ENCODE measurements at places on chromosomes 7 and 10.

- DNase-seq = peak; percentile 70
Measured at GRCh38 chr7:24821045-24821753, 63.9 kb upstream of the GSDME start.

GRCh38 chr7:43513251-43513650 is 69.7 kb upstream of the STK17A start:
- DNase-seq = no peak

DNA sequence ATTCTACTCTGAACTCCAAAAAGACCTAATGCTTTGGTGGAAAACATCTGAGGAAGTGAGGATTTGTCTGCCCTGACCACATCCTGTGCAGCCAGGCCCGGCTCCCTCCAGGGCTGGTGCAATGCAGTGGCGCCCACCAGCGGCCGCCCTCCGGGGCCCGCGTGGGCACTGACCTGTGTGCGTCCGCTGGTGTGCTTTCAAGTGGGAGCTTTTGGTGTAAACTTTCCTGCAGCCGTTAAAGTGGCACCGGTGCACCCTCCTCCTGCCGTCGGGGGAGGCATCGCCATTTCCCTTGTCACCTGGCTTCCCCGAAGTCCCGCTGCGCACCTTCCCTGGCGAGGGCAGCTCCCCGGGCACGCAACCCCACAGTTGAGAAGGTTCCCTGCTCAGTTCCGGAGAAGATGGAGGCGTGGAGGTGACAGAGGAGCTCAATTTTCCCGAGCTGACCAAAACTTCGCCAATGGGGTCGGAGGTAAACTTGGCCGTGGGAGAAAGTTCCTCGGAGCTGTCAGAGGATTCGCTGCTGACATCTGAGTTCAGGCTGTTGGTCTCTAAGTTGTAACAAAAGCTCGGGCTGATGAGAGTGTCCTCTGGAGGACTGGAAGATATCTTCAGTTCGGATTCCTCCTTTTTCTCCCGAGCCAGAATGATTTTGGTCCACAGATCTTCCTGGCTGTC is 3.4 kb downstream of the KLF6 start:
- DNase-seq = peak; percentile 55

DNA sequence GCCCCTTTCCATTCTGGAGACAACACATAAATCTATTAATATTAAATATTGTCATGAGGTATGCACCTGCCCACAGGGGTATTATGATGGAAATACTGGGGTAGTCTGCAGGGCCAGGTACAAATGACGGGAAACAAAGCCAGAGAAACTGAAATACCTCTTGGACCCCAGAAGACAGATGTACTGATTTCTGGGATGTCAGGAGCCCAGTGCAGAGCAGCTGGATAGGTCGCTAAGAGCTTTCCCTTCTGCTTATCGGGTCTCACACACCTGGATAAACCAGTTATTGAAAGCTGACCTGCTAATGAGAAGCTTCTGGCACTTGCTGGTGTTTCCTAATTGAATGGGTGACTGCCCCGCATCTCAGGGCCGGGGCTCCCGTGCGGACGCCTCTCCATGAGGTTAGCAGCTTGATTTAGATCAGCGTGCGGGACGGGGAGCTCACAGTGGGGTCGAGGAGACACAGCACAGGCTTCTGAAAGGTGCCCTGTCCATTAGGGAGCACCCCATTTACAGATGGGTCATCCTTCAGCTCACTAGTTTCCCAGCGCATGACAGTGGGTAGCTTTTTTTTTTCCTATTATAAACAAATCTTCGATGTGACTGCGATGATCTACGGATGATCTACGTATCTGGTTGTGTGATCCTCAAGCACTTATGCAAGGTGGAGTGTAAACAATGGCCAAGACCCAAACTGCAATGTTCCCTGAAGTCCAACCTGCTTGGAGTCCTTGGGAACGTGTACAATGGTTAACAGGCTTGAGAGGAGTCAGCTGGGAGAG is 1.5 kb upstream of the INSIG1 start:
- no peak for DNase-seq

- DNase-seq = peak; percentile 94
Measured at GRCh38 chr10:102395400-102396316, at the start of gene NFKB2. NFKB2 (plus strand) TSS chr10:102395705; CDS start chr10:102395960, 255 bp downstream.

DNA sequence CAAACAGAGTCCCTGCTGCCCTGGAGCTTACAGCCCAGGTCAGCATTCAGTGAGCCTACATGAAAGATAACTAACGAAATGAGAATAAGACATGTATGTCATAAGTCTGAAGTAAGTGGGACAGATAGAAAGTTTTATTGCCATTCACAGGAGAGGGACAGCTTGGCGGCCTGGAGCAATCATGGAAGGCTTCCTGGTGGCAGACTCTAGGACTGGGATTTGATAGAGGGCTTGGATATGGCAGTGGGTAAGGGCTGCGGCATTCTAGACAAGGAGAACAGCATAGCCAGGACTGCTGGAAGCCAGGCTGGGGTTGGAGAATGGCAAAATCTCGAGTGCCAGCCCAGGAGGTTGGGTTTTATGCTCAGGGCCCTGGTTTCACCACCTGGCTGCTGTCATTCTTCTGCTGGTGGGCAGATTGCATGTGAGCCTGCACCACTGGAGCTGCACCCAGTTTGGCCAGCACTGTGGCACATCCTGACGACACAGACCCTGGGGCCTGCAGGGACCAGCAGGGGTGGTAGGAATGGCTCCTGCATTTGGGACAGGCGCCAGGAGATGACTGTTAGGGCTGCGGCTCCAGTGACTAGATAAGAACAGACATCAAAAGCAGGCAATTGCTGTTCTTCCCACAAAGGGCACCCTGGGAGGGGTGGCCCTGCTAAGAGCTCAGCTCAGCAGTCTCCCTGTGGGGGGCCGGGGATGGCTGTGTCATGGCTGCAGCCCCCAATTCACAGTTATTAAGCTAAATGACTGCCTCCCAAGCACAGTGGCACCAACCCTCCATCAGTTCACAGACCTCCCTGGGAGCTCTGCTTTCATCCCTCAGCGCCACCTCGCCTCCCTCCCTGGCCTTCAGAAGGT is 161.1 kb downstream of the RPS24 start:
- no peak for DNase-seq

GRCh38 chr7:7351832-7352231 is 169.5 kb downstream of the C1GALT1 start:
- no peak for DNase-seq

- no peak for DNase-seq
Measured at GRCh38 chr10:53379956-53380355, 607.4 kb upstream of the MBL2 start.

- DNase-seq = no peak
Measured at GRCh38 chr7:29556405-29557195, 7.0 kb upstream of the PRR15 start.

- no peak for DNase-seq
Measured at GRCh38 chr10:97547271-97547600, 25.3 kb upstream of the ANKRD2 start.

- DNase-seq = no peak
Measured at GRCh38 chr7:84701524-84702306, 485.1 kb downstream of the SEMA3D start.

- no peak for DNase-seq
Measured at GRCh38 chr7:31892099-31892829, 177.9 kb downstream of the PDE1C start.

- no peak for DNase-seq
Measured at GRCh38 chr7:151351027-151351426, 9.4 kb downstream of the NUB1 start.

GRCh38 chr10:89981891-89982290 is 280.5 kb downstream of the KIF20B start:
- no peak for DNase-seq

DNA sequence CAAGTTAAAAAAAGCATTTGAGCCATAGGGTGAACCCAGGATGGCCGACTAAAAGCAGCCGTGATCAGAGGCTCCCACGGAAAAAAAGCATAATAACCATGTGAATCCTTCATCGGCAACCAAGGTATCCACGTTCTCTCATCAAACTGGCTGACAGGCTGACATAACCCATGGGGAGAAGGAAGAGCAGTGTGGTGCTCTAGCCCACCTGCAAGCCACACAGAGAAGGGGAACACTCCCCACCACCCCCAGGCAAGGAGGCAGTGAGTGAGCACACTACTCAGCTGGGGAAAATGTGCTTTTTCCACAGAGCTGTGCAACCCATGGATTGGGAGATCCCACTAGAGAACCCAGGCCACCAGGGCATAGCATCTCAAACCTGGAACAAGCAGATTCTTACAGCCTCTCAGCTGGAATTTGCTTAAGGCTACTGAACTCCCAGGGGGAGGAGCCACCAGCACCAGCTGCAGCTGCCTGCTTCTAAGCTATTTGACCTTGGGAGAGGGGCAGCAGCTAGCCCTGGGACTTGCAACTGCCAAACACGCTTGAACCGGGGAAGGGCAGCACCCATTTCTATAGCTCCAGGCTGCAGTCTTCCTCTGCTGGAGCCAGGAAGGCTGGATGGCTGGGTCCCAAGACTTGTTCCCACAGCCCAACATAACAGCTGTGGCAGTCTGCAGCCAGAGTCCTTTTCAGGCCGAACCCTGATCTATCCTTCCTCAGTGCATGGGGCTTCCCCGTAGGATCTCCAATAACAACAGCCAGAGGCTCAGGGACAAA is 178.2 kb upstream of the NRG3 start:
- no peak for DNase-seq

DNA sequence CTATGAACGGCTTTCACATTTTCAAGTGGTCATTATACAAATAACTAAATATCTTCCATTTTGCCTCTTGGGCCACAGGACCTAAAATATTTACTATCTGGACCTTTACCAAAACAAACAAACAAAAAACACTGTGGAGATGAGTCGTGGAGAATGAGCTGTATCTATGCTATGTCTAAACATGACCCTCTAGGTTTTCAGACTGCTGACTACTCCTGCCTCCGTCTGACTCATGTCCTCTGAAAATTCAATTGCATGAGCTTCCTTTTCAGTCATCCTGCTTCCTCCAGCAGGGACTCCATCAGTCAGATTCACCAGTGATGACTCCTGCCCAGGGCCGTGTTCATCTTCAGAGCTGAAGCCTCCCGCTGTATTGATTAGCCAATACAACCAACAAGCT is 96.8 kb downstream of the COL28A1 start:
- DNase-seq = no peak

DNA sequence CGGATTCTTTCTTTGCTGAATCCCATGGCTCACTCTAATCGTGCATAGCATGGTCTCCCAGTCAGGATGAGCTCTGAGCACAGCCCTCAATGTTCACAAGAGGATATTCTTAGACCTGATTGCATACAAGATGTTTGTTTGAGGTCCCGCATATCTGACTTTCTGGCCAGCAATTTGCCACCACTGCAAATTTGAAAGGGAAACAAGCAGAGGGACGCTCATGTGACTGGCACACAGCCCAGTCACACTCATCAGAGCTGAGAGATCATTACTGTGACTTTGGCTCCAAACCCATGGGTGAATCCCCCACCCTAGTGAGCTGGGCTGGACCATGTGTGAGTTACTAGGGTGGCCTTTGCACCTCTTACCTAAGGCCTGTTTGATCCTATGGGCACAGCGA is 9.9 kb downstream of the TAS2R41 start:
- no peak for DNase-seq

DNA sequence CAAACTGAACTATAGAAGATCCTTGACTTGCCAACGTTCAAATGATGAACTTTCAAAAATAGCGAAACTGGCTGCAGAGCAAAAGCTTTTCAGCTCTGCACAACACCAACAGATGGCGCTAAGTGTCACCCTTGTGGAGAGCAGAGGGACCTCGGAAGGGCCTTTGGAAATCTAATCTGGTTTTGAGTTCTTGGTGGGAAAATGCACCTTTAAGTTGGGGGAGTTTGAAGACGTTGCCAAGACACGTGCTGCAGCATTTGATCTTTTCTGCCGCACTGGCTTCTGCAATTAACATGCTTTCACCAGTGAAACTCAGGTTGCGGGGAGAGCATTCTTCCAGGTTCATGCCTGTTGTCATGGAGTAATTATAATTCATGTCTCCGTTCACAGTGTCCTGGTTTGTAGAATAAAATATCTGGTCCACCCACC is 26.3 kb upstream of the WDR11 start:
- DNase-seq = no peak

DNA sequence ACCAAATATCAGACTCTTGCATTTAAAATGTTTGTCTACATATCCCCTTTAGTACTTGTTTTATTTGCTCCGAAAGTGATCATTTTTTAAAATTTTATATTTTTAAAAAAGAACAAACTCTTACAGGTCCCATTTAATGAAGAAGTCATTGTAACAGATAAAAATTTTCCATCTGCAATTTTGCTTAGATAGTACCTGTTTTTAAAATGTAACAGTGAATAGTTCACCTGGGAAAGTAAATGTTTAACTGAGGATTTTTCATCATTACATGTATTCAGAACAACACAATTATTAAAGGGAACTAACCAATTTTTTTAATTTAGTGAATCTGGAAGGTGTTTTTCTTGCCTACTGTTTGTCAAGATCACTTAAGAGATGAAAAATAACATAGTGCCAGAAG is 1099.5 kb upstream of the PHF14 start:
- no peak for DNase-seq

DNA sequence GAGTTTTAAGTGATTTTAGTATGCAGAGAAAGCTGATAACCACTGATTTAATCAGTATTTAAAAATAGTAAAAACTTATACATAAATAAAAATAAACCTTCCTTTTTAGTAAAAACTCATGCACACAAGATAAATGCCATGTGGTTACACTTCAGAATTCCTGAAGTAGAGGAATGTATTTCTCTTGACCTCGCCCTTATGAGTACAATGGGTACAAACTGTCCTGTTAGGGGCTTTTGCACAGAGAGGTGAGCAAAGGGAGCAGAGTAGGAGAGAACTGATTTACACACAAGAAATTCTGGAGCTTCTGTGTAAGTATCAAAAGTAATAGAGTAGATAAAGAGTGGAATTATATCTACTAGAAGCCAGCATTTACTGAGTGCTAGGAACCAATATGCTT is 279.6 kb downstream of the PPP1R3A start:
- DNase-seq = no peak

GRCh38 chr10:117189557-117189956 is 7.7 kb upstream of the KCNK18 start:
- DNase-seq = no peak

DNA sequence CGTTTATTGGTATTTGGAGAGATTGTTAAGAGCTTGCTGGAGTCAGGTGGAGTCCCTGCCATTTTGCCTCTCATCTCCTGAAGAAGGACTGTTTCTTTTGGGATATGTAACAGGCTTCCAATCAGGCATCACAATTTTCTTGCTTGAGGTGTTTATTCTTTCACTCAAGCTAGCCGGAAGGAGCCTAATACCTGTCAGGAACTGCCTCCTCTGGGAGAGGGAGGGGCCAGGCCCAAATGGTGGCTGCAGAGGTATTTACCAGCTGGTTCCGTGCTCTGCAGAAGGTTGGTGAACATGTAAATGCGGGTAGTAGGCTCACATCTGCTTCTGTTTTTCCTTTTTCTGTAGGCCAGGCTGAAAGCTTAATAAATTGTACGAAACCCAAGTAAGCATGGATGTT is 114.0 kb downstream of the TCF7L2 start:
- DNase-seq = no peak

- no peak for DNase-seq
Measured at GRCh38 chr10:108783897-108784296, 1139.4 kb downstream of the XPNPEP1 start.
